ENCODE measurements at places on chromosomes 5 and 9.
A peak's percentile ranks its signal among the peaks of the same experiment; 100 is the strongest.

DNA sequence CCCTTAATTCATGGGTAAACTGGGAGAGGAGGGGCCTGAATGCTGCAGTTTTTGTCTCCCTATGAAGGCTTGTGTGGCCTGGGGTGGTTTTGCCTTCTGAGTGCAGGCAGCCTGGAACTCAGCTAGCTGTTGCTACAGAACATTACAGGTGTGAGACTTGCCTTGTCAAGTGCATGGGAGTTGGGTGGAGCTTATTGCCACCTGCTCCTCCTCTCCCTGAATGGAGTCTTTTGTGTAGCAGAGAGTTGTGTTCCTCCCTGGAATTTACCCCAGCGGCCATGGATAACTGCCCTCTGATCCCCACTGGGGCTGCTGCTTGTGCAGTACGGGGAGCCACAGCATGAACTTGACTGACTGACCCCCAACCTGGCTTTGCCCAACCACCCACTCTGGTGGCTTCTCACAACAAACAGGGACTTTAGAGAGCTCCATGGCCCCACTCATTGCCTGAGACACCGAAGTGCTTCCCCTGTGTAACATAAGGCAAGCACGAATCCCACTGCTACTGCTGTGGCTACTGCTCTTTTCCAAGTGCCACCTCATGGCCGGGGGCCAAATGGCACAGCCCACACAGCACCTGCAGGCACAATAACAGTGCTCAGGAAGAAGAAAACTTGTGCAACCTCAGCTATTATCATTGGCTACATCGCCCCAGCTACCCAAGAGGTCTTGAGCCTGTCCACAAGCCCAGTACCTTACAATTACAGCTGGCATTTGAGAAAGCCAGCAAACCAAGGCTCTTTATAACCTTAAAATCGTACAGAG is 942.9 kb downstream of the CDH18 start:
- DNase-seq = no peak

GRCh38 chr9:19281801-19282200 is 51.3 kb downstream of the DENND4C start:
- no peak for DNase-seq

GRCh38 chr9:131598121-131598520 is 52.8 kb downstream of the PRRT1B start:
- DNase-seq = no peak

DNA sequence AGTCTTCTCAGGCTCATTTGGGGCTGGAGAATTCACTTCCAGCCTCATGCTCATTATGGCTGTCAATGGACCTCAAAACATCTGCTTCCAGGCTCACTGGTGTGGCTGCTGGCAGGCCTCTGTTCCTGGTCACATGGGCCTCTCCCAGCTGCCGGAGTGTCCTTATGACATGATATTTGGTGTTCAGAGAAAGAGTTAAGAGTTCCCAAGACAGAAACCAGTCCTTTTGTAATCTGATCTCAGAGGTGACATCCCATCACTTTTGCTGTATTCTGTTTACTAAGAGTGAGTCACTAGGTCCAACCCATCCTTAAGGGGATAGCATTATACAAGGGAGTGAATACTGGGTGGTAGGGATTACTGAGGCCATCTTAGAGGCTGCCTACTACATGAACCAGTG is 104.6 kb downstream of the CACNA1B start:
- no peak for DNase-seq

GRCh38 chr5:50947906-50948683 is 281.7 kb downstream of the PARP8 start:
- DNase-seq = peak; percentile 11

DNA sequence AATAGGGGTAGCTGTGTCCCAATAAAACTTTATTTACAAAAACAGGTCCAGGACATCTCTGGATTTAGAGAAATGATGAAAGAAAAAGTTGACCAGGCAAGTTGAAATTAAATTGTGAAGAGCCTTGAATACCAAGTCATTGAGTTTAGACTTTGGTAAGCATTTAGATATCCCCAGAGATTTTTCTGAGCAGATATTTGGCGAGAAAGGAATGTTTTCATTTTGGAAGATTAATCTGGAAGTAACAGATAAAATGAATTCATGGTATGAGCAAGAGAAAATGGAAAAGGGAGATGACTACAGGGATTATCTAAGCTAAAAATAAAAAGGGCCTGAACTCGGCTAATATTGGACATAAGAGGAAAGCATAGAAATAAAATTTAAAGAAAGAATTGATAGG is 157.6 kb downstream of the ACTL7B start:
- no peak for DNase-seq

DNA sequence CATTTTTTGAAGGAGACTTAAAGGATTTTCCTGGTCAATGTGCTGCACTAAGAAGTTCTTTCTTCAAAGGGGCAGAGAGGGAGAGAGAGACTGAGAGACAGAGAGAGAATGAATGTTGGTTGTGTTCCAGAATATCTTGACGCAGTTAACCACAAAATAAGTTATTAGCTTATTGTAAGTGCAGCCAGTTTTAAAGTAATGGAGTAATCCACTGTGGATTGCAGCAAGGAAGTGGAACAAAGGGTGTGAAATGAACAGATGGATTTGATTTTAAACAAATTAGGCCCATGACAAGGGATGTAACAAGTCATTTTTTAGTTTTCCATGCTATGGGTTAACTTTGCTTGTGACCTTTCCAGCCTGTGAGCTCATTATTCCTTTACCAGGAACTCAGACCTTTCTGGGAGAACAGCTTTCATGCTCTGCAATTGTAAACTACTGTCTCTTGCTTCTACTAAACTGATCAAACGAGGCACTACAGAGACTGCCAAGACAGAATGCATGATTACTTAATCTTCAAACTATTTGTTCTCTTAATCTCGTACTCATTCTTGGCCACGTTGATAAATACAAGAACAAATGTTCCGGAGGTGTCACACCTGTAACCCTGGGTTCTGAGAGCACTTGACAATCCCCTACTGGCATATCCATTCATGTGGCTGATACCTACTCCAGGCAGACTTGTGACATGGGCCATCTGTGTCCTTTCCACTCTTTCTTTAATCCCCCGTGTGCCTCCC is 131.1 kb downstream of the TLE1 start:
- peak; percentile 18 for DNase-seq

- no peak for DNase-seq
These were observed 48.9 kb downstream of the SLC6A3 start for GRCh38 chr5:1396293-1396816.

GRCh38 chr9:27369591-27369990 is 72.6 kb upstream of the EQTN start:
- no peak for DNase-seq

DNA sequence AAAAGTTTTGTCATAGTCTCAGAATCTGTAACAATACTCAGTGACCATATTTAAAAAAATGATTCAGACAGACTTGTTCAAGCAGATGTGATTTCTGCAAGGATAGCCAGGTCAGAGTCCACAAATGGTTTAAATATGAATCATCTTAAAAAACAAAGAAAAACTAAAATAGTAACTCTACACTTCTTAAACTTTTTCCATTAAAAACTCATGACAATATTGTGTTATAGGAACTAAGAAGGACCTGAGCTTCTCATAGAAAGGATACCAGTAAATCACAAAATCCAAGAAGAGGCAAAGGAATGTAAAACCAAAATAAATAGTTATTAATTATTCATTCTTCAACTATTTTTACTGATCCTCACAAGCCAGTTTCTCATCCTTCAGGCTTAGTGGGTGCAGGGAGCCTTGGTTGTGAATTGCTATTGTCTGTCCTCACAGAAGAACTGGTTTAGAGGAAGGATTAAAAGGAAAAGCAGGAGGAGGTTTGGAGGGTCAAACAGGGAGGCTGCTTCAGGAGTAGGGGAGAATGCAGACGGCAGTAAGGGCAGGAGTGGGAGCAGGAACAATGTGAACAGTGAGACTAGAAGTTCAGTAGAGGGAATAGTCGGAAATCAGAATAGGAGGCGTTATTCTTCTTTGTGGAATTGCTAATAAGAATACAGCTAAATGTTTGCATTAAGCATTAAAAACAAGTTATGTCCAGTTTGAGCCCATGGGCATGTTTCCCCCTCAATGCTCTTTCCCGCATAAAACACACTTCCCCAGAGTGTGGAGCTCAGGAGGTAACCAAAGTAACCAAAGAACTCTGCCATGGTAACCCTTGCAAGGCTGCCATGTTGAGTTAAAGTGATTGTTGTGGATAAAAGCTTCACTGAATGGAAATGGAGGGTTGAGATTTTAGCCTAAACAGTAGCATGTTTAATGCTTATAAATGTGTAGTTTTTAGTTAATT is 110.7 kb downstream of the CCDC192 start:
- peak; percentile 35 for DNase-seq

DNA sequence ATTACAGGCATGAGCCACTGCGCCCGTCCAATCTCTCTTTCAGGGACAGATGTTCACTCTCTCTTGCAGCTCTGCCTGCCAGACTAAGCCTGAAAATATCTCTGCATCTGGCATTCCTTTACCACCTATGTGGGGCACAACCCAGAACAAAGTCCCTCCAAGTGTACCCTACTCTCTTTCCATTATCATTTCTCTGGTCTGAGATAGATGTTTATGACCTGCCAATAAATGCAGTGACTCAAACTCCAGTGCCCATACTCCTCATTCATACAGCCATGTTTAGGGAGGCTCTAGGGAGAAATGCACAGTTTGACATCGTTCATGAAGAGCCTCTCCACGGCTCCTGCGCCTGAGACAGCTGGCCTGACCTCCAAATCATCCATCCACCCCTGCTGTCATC is at the start of gene BTNL3:
TSS of gene BTNL3 (plus strand) at position 255 of the 400 bp plus-strand sequence. CDS start 183 bp downstream, outside the sequence.
- no peak for DNase-seq

DNA sequence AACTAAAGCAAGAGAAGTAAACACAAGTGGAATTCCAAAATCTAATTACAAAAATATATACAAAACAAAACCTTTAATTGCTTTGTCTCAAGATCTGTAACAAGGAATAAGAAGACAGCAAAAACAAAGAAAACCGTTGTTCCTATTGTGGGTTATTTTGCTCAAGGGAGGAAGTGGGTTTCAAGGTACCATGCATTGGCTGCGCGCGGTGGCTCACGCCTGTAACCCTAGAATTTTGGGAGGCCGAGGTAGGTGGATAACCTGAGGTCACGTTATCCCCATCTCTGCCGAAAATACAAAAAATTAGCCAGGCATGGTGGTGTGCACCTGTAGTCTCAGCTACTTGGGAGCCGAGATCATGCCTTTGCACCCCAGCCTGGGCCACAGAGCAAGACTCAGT is 12.1 kb upstream of the IQGAP2 start:
- DNase-seq = no peak

DNA sequence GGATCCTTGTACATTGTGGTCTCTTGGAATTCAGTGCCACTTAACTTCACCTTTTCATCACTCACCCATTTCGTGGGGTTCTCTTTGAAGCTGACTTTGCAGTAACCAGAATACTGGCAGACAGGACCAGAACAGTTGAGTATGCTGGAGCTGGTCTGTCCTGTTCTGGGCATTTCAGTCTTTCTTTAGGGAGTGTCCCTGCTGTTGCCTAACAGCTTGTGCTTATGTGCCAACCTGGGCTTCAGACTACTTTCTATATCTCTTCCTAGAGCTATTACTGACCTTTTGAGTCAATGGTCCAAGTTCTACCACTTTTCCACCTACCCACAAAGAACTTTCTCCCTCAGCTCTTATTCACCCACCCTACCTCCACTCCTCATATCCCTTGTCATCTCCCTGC is 10.0 kb upstream of the INSL6 start:
- no peak for DNase-seq

DNA sequence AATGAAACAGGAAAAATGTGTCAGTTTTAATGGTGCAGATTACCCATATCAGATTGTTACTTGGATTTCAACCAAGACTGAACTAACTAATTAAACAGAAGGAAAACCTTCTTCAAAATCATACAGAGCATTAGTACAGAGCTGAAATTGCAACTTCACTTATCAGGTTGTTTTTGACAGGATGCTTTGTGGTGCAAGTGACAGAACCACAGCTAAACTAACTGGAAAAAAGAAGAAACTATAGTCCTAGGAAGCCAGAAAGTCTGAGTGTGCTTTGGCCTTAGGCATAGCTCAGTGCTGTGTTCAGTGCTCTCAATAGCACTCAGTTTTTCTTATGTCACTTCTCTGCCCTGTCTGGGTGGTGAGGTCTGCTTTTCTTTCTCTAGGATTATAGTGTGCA is 267.4 kb downstream of the CHSY3 start:
- DNase-seq = no peak

GRCh38 chr5:138230261-138230660 is 17.1 kb upstream of the CDC23 start:
- DNase-seq = no peak

DNA sequence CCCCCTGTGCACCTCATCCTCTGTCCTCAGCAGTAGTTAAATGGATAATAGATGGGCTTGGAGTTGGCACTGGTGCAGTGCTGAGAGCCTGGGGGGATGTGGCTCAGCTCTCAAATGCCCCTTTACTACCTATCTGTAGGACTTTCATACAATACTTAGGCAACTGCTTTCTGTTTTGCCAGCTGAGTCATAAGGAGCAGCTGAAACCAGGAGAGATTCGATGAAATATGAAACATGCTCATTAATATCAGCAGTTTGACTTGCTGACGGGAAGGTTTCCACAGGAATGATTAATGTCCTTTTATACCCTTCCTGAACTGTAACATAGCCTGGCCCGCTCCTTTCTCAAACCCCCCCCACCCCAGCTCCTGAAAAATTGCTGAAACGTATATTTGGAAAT is 142.6 kb downstream of the SAXO1 start:
- DNase-seq = no peak

- DNase-seq = no peak
These were observed 65.4 kb upstream of the FCN1 start for GRCh38 chr9:134983074-134983473.

- DNase-seq = no peak
These were observed 100.2 kb upstream of the FSTL4 start for GRCh38 chr5:133712562-133712961.

DNA sequence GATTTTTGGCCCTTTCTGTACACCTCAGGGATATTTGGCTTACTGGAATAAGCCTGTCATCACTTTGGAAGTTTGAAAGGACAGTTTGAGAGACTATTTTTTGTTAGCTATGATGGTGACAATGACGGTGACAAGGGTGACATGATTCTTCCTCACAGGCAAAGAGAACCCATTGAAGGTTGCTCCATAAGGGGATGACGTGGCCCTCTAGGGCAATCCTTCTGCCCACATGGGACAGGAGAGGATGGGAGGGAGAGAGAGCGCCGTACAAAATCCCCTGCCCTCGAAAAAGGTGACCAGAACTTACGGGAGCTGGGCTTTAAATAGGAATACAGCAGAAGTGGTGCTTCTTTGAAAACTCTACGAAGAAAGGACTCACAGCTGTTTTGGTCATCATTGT is 22.6 kb downstream of the HRH2 start:
- DNase-seq = no peak

- no peak for DNase-seq
These were observed 151.5 kb upstream of the DAPK1 start for GRCh38 chr9:87346061-87346665.

GRCh38 chr9:104747245-104747564 is 278 bp upstream of the NIPSNAP3A start:
- no peak for DNase-seq

DNA sequence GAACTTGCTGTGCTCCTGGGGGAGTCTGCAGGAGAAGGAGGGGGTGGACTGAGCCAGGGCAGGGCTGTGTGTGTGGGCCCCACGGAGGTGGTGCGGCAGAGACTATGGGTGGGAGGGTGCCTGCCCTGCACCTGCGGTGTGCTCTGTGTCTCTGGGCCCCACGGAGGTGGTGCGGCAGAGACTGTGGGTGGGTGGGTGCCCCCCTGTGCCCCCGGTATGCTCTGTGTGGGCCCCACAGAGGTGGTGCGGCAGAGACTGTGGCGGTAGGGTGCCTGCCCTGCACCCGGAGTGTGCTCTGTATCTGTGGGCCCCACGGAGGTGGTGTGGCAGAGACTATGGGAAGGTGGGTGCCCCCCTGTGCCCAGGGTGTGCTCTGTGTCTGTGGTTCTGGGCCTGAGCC is 103.7 kb downstream of the EHMT1 start:
- no peak for DNase-seq
